Endothelial cell of umbilical vein (primary cell): ENCODE measurements at places on chromosomes 11 and 22.

DNA sequence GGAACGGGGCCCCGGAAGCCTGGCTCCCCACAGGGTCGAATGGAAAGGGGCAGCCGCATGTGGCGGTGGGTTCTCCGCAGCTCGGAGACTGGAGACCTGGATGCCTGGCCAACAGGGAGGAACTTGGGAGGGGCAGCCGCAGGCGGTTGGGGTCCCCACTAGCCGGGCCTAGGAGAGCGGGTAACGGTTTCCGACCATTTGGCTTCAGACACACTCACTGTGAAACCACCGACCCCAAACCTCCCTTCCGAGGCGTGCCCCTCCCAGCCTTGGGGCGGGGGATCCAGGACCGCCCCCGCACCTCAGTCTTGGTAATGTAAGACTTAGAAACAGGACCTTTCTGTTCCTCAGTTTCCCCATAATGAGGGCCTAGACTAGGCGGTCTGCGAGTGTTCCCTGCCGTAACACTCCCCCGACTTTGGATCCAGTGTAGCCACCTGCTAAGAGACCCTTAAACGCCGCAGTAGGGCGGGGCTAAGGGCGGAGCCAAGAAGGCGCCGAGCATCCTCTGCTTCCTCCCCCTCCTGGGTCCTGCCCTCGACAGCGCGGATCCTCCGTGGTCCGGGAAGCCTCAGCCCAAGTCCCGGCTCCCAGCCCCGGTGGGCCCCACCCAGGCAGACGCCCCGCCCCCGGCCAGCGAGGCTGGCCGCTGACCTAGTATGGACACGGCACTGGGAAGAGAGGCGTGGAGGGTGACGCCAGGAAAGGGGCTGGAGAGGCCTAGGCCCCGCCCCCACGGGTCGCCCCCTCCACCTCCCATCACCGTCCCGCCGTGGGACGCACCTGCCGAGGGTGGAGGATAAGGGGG is 1.8 kb upstream of the RASGRP2 start:
- DNase-seq: peak; percentile 64

GRCh38 chr11:95299078-95299679 is 68.2 kb upstream of the SESN3 start:
- DNase-seq: no peak

GRCh38 chr11:14144934-14145333 is 182.4 kb downstream of the SPON1 start:
- DNase-seq: no peak

DNA sequence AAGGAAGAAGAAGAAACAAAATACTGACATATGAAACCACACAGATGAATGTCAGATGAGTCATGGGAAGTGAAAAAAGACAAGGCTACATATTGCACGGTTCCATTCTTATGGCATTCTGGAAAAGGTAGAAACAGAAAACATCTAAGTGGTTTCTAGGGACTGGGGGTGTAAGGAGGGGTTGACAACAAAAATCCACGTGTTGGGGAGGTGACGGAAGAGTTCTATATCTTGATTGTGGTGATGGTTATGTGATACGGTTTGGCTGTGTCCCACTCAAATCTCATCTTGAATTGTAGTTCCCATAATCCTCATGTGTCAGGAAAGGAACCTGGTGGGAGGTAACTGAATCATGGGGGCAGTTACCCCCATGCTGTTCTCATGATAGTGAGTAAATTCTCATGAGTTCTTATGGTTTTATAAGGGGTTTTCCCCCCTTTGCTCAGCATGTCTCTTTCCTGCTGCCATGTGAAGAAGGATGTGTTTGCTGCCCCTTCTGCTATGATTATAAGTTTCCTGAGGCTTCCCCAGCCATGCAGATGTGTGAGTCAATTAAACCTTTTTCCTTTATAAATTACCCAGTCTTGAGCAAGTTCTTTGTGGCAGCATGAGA is 6.4 kb upstream of the ARFGAP3 start:
- DNase-seq: peak; percentile 19

GRCh38 chr22:31193092-31193491 is 19.0 kb upstream of the LIMK2 start:
- no peak for DNase-seq
